Body of pancreas (tissue), 4 donors: ENCODE measurements at places on chromosomes 3 and 15.

DNA sequence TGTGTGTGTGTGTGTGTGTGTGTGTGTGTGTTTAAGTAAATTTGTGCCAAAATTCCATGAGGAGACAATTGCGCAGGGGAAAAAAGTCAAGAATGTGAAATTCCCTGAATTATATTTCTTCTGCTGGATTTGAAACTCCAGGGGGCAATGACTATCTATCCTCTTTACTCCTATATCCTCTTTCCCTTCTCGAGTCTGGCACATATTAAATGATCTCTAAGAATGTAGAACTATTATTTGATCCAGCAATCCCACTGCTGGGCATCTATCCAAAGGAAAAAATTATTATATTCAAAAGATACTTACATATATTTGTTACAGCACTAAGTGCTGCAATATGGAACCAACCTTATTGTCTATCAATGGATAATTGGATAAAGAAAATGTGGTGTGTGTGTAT is 350.1 kb upstream of the ADAMTS9 start:
- DNase-seq = no peak

- DNase-seq = no peak
Observed at GRCh38 chr3:81293156-81293555, 468.3 kb downstream of the GBE1 start.

DNA sequence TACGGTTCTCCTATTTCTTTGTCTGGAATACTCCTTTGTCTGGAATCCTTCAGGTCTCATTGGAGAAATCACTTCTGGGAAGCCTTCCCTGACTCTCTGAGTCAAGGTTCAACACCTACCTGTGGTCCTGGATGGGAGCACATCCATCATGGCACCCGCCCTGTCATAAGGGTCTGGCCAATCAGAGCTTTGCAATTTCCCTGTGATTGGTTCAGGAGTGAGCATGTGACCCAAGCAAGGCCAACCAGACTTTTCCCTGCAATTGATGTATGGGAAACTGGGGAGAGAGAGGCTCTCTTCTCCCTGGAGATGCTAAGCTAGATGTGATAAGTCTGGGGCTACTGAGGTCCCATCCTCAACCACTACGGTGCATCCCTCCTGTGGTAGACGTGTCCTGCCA is 8.1 kb downstream of the FAM3D start:
- DNase-seq = no peak

GRCh38 chr3:23921052-23921511 is 4.2 kb downstream of the RPL15 start:
- no peak for DNase-seq

GRCh38 chr3:15204005-15204404 is 2.0 kb upstream of the CAPN7 start:
- DNase-seq = no peak

DNA sequence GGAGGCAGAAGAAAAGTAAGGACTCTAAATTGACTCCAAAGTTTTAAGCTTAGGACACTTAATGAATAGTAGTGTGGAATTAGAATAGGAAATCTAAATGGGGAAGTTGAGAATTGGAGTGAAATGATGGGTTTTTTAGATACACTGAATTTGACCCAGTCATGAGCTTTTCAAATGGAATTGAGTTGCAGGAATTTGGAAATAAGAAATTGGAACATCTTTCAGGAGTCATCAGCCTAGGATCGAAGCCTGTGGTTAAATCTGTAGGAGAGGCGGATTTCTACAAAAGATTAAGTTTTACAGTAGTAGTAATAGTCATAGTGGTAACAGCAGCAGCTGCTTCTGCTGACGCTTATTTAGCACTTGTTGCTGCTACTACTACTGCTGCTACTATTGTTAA is 129.0 kb upstream of the LRRFIP2 start:
- no peak for DNase-seq

GRCh38 chr3:105853801-105854432 is 14.9 kb downstream of the CBLB start:
- DNase-seq = no peak

DNA sequence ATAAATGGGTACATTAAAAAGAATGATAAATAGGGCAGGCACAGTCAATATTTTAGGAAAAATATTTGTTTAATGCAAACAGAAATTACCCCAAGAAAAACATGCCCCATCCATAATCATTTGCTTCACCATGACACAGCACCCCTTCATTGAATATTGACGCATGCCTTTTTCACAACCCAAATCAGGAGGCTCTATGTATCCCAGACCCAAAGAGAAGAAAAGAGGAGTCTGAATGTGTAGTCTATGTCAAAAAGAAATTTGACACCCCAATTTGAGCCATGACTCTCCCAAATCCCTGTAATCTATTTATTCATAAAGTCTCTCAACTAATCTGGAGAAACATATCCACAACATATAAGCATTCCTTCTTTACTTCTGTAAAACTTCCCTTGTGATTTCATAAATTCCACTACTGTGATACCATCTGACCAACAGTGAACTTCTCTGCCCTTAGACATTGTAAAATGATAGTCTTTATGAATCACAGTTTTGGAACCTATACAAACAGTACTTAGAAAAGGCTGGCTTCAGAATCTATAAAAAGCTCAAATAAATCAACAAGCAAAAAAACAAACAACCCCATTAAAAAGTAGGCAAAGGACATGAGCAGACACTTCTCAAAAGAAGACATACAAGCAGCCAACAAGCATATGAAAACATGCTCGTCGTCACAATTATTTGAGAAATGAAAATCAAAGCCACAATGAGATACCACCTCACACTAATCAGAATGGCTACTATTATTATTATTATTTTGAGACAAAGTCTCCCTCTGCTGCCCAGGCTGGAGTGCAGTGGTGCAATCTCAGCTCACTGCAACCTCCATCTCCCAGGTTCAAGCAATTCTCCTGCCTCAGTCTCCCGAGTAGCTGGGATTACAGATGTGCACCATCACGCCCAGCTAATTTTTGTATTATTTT is 53.4 kb upstream of the XRN1 start:
- no peak for DNase-seq

GRCh38 chr3:38039899-38040261 is 872 bp downstream of the DLEC1 start:
- DNase-seq = peak; percentile 64

DNA sequence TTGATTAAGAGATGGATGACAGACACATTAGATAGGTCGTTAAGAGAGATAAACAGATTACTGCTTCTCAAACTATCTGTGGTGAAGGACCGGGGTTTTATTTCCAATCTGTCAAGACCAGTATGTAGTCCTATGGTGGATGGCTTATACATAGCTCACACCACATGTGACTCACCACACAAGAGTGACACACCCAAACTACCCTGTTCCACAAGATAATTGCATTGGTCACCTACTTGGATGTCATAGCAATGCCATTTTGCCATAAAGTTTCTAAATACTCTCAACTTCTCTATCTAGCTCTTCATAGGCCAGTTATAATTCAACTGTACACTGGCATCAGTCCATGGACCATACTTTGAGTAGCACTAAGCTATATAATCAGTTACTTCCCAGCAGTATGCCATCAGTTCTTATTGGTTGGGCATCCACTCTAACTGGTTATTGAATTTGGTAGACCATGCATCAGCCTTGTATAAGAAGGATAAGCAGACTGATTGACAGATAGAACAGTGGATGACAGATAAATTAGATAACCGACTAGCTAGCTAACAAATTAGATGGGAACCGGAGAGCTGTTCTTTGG is 11.6 kb downstream of the WWTR1 start:
- DNase-seq = no peak

GRCh38 chr3:119856695-119857094 is 74.8 kb downstream of the NR1I2 start:
- DNase-seq = no peak

GRCh38 chr3:12995389-12996180 is 77.6 kb downstream of the IQSEC1 start:
- no peak for DNase-seq

GRCh38 chr15:99086327-99086667 is 18.6 kb upstream of the SYNM start:
- no peak for DNase-seq

- DNase-seq = no peak
Observed at GRCh38 chr3:135618123-135618522, 347.4 kb upstream of the PPP2R3A start.

GRCh38 chr15:85813234-85813633 is 18.5 kb upstream of the KLHL25 start:
- DNase-seq = no peak

DNA sequence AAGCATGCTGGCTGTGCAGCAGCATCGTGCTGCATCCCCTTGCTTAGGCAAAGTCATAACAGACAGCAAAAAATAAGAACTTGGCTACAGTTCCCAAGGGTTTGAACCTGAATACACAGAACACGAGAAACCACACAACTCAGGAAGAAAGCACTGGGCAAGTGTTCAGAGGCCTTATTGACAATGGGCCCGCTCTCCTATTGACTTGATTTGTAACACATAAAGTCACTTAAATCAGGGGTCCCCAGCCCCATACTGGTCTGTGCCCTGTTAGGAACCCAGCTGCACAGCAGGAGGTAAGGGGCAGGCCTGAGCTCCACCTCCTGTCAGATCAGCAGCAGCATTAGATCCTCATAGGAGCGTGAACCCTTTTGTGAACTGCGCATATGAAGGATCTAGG is 145.1 kb downstream of the LSAMP start:
- no peak for DNase-seq

- DNase-seq = no peak
Observed at GRCh38 chr15:51366071-51366470, 24.6 kb downstream of the GLDN start.

GRCh38 chr3:5321666-5322340 is 134.3 kb downstream of the EDEM1 start:
- DNase-seq = peak; percentile 66

DNA sequence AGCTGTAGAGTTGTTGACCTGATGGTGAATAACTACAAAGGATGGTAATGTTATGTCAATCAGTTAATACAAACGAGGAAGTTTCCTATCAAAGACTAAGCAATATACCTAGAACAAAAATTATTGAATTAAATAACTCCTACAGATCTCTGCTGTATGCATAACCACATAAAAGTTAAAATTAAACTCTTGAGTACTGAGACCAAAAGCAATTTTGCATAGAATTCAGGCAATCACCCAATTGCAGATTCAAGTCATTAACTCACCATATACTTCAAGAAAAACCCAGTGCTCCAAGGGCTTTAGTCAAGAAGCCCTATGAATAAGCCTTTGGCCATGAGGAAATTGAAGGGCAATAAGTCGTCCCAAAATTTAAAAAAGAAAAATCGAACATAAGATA is 518.8 kb downstream of the MECOM start:
- no peak for DNase-seq

- no peak for DNase-seq
Observed at GRCh38 chr3:186599142-186599784, 13.6 kb upstream of the AHSG start.

GRCh38 chr3:58572634-58573230 is 4.5 kb downstream of the FAM107A start:
- no peak for DNase-seq

DNA sequence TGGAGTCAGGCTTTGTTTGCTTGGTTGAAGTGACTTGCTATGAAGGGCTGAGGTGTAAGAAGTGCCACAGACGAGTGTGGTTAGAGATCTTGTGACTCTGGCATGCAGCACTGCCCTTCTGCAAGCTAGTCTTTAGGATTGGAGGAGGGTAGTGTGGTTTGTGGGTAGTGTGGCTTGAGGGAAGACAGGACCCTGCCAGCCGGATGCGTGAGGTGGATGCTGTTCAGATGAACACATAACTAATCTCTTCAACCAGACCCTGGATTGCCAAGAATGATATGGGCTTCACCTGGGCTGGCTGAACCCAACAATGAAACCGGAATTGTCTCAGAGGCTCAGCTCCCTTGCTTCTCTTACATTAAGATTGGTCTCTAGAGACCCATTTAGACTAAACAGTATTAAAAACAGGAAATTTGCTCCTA is 32.7 kb downstream of the STARD9 start:
- no peak for DNase-seq

- no peak for DNase-seq
Observed at GRCh38 chr3:99485286-99485685, 153.1 kb upstream of the COL8A1 start.

- DNase-seq = no peak
Observed at GRCh38 chr3:33426068-33426467, 14.1 kb downstream of the UBP1 start.

DNA sequence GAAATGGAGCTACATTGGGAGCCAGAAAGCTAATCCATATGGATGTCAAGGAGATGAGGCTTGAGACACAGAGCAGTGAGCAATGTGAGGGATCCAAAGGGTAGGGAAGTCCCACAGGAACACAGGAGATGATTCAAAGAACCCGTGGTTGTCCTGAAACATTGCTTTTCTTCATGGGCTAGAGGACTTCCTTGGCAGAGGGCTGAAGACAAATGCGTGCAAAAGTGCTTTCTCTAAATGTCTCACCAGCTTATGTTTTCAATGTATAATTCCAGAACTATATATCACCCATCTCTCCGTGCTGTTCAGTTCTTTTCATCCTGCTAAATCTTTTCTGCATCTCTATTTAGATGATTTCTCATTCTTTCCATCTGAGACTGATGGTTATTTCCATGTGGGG is 46.0 kb upstream of the GOLGA8A start:
- DNase-seq = no peak

DNA sequence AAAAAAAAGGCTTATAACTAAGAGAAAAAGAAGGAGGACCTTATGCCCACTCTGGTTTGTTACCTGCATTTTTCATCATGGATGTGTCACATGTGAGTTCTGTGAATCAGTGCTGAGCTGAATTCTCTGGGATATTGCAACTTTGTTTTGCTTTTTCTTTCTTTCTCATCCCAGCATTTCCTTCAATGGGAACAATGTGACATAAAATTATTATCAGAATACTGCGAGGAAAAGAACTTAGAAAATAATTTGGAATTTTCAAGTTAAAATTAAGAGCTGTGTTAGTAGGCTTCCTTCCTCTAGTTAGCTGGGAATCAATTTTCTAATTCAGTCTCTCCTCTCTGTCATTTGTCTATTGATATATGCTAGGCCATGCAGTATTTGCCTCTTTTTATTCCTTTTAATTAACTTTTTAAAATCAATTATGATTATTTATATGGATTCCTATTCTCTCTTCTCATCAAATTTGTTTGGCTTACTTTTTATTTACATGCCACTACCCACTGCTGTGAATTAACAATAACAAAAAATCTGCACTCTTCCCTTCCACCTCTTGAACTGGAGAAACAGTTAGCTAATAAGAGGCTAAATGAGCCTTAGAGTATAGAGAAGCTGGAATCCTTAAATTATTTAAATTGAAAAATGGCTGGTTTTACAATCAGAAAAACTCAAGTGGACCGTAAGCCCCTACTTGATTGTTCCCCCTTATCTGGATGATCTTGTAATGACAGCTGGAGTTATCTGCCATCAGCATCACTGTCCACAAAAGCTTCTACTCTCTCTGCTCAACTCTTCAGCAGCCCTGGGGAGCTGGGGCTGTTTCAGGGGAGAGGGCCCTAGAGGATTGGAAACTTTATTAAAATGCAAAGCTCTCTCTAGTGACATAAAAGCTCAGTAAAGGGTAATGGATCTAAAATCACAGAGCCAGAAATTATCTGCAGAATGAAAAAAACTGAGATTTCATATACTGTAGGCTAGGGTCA is 95.3 kb upstream of the SOX2 start:
- no peak for DNase-seq
